ENCODE measurements at places on chromosomes 1 and 21. TPM values are rescaled to one million over a fixed set of nuclear protein-coding genes. Genes with fewer than 3 reads are reported as not detected.
A peak's percentile ranks its signal among the peaks of the same experiment; 100 is the strongest.

TCHH gene
- polyA plus RNA-seq: not detected

EPHB2 gene
- 38.6 TPM for polyA plus RNA-seq

LMNA gene
- 108 TPM for polyA plus RNA-seq

FMO1 gene
- polyA plus RNA-seq: 0.26 TPM

ARTN gene
- 4.9 TPM for polyA plus RNA-seq

OVAAL gene
- polyA plus RNA-seq: not detected

NBPF4 gene
- not detected for polyA plus RNA-seq

DPM3 gene
- polyA plus RNA-seq: 196 TPM

DNA sequence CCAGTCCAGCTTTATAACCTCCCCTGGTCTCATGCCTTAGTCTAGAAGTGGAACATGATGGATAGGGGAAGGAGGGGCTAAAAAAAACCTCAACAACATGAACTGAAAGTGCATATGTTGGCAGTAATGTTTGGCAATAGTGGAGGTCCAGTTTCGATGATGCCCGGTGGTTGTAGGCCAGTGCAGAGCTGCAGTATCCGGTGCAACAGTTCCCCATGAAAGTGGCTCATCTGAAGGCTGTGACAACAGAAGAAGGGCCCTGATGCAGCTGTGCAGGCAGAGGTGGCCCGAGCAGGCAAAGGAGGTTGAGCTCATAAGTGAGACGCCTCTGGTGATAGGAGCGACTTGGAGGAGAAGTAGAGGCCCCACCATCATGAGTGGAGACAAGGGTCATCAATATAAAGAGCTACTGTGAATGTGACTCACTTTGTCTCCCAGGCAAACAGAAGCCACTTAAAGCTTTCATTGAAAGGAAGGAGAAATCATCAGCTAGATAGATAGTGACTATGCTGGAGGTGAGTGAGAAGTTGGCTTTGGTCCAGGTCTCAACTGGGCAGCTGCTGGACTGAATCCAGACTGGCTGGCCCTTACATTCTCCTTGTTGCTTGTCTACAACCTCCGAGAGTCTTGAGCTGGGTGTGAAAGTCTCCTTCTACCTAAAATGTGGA lies 10.2 kb upstream of the CREG1 start:
- H3K4me3 ChIP-seq: no peak overlapping the region
- H3K27me3 ChIP-seq: no peaks in the 10 kb centered on the region
- no peak overlapping the region for H3K27ac ChIP-seq
- H3K4me1 ChIP-seq: no peaks in the 10 kb centered on the region
- DNase-seq: peak; percentile 65

- H3K4me1 ChIP-seq: no peaks in the 10 kb centered on the region
- no peak overlapping the region for H3K27ac ChIP-seq
- no peak overlapping the region for H3K4me3 ChIP-seq
- H3K36me3 ChIP-seq: no peaks in the 10 kb centered on the region
Observed at GRCh38 chr1:173248247-173248940, 41.3 kb upstream of the TNFSF4 start.

DNA sequence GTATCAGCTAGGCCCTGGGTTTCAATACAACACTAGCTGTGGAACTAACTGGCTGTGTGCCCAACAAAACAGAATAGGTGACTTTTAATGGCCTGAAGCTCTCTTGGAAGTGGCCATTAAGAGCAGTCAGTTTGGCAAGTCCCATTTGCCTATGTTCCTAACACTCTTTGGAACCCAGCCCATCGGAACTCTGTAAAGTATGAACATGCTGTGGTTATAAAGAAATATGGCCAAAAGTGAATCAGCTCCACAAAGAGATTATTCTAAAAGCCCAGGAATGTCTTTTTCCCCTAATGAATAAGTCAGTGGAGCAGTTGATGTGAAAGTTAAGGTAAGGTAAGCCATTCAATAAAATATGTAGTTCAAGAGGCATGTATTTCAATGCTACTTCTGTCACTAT lies 223.7 kb upstream of the ADAMTS5 start:
- no peak for DNase-seq
- H3K4me1 ChIP-seq: no peaks in the 10 kb centered on the region
- H3K27me3 ChIP-seq: no peaks in the 10 kb centered on the region
- no peak overlapping the region for H3K27ac ChIP-seq
- H3K4me3 ChIP-seq: no peak overlapping the region

DNA sequence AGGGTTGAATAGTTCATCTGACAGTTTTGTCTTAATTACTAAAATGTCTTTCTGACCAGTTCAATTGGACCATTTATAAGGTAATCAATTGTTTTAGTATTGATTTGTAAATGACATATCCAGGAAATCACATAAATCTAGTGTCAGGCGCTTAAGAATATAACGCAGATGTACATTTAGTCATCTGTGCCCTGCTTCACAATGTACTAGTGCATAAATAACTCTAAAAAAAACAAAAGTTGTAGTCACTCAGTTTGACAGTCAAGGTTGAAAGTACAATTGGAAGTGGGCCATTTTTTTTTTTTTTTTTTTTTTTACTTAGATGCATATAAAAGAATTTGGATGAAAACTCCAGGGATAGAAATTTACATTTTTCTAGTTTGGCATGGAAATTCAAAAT lies 490.4 kb downstream of the PTPRC start:
- H3K36me3 ChIP-seq: no peaks in the 10 kb centered on the region
- H3K27me3 ChIP-seq: no peaks in the 10 kb centered on the region
- no peaks in the 10 kb centered on the region for H3K4me1 ChIP-seq

DNA sequence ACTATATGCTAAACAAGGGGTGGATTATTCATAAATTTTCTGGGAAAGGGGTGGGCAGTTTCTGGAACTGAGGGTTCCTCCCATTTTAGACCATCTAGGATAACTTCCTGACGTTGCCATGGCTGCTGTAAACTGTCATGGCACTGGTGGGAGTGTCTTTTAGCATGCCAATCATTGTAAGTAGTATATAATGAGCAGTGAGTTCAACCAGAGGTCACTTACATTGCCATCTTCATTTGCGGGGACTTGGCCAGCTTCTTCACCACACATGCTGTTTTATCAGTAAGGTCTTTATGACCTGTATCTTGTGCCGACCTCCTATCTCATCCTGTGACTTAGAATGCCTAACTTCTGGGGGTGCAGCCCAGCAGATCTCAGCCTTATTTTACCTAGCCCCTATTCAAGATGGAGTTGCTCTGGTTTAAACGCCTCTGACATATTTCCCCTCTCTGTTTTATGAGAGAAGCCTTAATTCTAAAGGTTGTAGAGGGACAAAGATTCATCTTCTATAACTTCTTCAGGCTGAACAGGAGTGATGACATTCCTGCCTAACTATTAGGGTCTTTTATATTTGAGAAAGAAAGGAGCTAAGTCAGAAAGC lies 60.4 kb downstream of the DIP2A start:
- H3K4me3 ChIP-seq: no peak overlapping the region
- H3K36me3 ChIP-seq: peaks cover 9% of the 10 kb centered on the region

DNA sequence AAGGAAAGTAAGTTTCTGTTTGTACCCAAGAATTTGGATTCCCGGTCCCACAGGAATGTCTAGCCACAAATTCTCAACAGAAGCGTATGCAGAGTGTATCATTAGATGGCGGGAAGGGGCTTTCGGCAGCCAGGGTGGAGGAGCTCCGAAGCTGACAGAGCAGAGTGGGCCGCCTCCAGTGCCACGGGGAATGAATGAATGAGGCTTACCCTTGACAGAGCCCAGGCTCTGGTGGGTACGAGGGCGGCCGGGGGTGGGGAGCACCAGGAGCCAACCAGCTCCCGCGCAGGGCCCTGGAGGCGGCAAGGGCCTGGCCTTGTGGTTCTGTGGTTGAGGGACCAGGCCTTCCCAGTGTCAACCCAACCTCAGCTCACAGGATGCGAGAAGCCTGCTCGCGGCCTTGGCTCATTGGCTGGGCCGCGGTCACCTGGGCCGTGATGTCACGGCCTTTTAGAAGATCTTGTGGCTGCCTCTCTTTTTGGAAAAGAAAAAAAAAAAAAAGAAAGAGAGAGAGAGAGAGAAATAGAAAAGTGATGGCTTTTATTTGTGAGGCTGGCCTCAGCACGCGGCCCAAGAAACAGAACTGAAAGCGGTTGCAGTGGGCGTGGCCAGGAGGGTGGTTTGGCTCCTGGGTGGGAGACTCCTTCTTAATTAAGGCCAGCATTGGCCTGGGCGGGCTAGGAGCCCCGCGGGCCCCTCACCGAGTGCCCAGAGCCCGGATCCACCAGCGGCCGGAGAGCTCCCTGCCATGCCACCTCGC lies 34.9 kb upstream of the RUNX3 start:
- no peak overlapping the region for H3K4me3 ChIP-seq
- peaks cover 20% of the 10 kb centered on the region for H3K27me3 ChIP-seq
- H3K36me3 ChIP-seq: no peaks in the 10 kb centered on the region
- peak; percentile 61 for DNase-seq

DNA sequence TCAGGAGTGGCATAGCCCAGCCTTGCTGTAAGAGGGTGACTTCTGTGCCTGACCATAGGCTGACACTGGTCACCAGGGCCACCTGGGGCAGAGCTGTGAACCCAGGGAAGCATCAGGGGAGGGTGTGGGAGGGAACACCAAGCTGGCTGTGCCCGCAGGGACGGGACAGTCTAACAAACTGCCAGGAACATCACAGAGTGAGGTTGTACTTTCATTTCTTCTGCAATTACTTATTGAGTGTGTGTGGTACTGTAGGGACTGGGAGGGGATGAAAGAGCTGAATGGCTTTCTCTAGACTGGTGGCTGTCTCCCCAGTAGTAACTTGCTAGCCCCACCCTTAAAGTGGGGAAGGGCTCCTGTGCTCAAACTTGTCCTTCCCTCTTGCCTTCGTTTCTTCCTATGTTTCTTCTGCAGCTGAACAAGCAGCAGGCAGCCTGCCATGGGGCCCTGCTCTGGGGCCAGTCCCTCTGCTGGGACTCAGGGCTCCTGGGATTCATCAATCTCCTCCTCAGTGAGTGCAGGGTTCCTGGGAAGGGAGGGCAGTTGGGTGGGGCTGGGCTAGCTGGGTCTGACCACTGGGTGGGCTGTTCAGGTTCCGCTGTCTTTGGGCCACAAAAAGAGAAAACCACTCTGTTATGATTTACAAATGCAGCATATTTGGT lies 39.7 kb upstream of the ETV3 start:
- no peak overlapping the region for H3K4me3 ChIP-seq
- DNase-seq: no peak
- no peaks in the 10 kb centered on the region for H3K4me1 ChIP-seq
- H3K27ac ChIP-seq: no peak overlapping the region
- no peaks in the 10 kb centered on the region for H3K36me3 ChIP-seq

DNA sequence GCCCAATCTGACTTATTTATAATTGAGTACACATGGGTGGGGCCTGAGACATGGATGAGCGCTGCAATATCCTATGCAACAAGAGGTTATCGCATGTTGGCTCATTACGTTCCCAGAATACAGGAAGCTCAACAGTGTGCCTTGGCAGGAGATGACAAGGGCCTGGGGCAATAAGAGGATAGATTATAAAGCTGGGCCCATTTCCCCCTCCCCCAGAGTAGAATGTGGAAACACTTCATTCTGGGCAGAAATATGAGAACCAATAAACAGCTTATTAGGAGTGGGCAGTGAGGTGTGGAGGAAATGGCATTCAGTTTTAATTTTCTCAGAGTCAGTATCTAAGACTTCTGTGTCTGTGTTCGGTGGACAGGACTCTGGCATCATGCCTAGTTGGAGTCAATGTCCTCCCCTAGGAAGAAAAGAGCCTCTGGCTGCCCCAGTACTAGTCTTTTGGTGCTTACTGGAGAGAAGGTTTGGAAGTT lies 92.8 kb downstream of the PIK3R3 start:
- no peaks in the 10 kb centered on the region for H3K36me3 ChIP-seq
- no peak overlapping the region for H3K27ac ChIP-seq
- H3K4me1 ChIP-seq: peaks cover 3% of the 10 kb centered on the region

GRCh38 chr1:114088392-114089299 lies 65.0 kb downstream of the SYT6 start:
- H3K36me3 ChIP-seq: no peaks in the 10 kb centered on the region
- no peak for DNase-seq
- H3K4me3 ChIP-seq: no peak overlapping the region
- no peaks in the 10 kb centered on the region for H3K27me3 ChIP-seq

DNA sequence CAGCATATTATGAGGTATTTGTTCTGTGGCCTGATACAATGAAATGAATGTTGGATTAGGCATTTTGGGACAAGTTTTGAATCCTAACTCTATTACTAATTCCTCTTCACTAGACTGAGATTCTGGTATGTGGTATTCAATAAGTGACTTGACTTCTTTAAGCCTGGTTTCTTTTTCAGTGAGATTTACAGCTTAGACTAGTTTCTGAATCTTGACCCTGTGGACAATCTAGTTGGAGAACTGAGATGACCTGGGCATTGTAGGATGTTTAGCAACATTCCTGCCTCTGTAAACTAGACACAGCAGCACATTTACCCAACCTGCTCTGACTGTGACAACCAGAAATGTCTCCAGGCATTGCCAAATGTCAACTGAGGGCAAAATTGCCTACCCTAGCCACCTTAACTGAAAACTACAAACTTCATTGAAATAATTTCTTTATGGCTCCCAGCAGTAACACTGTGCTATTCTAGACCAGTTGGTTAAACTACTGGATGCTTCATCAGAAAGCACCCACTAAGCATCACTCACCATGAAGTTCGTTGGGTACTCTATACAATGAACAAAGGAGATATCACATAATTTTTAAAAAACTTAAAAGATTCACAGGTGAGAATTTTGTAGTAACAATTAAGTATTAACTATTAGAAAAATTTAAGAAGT lies 16.8 kb downstream of the PTPRC start:
- H3K4me3 ChIP-seq: no peak overlapping the region
- no peaks in the 10 kb centered on the region for H3K36me3 ChIP-seq
- peaks cover 10% of the 10 kb centered on the region for H3K4me1 ChIP-seq
- H3K27ac ChIP-seq: no peak overlapping the region
- DNase-seq: no peak
- H3K27me3 ChIP-seq: no peaks in the 10 kb centered on the region

DNA sequence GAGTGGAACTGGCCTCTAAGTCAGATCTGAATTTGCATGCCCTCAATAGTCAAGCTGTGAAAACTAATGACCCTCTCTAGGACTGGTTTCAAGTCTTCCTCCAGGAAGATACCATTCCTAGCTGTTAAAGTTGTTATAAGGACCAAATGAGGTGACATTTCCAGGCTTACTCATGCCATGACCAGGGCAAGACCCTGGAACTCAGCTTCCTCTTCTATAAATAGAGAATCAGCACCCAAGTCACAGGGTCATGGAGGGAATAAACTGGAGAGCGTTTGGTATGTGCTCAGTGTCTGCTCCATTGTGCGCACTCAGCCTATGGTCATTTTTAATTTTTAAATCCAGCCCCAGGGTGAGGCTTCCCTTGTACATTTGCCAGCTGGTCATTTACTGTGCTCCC lies 2.5 kb downstream of the S100A9 start:
- no peak overlapping the region for H3K27ac ChIP-seq
- DNase-seq: no peak
- no peaks in the 10 kb centered on the region for H3K36me3 ChIP-seq
- no peaks in the 10 kb centered on the region for H3K4me1 ChIP-seq
- H3K4me3 ChIP-seq: no peak overlapping the region

Data from sigmoid colon (tissue), 7 donors.